ENCODE measurements at places on chromosomes 13 and 19.

- DNase-seq: no peak
These were observed 136.7 kb downstream of the ZDHHC20 start for GRCh38 chr13:21322327-21322965.

GRCh38 chr13:92739306-92739818 is 487.2 kb upstream of the GPC6 start:
- no peak for DNase-seq

DNA sequence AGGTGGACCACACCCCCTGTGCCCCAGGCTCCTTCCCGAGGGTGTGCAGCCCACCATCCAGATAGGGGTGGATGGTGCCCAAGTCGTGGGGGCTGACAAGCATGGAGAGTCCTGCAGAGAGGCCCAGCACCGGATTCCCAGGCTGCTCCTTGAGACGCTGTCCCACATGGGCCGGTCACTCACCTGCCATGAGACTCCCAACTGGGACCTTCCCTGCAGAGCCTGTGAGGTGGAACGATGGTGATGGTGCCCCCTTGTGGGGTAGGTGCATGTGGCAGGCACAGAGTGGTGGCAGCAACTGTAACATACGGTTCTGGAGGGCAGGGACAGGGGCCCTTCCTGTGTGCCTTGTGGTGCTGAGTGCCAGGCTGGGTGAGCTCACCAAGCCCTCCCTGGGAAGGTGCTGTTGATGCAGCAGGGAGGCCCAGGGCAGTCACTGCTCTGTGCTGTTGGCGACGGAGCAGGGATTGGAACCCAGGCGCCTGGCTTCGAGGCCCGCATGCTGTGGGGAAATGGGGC is 33.1 kb downstream of the PPP1R37 start:
- DNase-seq: no peak

DNA sequence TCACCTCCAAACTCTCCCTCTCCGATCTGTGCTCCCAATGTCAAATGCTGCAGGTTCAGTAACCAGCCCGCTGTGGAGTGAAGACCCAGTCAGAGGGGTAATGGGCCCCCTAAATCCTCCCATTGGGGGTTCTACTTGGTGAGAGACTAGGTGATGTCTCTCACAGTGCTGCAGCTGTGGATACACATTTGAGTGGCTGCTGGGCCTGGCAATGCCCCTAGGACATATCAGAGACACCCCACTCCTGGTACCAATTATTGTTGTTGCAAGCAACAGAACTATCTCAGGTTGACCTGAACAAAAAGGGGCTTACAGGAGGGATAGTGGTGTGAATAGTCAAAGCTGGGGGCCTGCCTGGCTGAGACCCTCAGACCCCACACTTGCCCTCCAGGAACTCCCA is 4.6 kb downstream of the MATK start:
- no peak for DNase-seq
